Stimulated activated CD4-positive, alpha-beta T cell treated with anti-CD3 and anti-CD28 coated beads, Interleukin-2, amount 100 ng/mL, for 4 hours (primary cell): ENCODE measurements at places on chromosomes 12 and 14.

- DNase-seq, result no peak
Observed at GRCh38 chr14:105283028-105283427, 17.8 kb downstream of the BRF1 start.

GRCh38 chr12:56129942-56130495 lies 2.0 kb downstream of the ESYT1 start:
- DNase-seq, result no peak

DNA sequence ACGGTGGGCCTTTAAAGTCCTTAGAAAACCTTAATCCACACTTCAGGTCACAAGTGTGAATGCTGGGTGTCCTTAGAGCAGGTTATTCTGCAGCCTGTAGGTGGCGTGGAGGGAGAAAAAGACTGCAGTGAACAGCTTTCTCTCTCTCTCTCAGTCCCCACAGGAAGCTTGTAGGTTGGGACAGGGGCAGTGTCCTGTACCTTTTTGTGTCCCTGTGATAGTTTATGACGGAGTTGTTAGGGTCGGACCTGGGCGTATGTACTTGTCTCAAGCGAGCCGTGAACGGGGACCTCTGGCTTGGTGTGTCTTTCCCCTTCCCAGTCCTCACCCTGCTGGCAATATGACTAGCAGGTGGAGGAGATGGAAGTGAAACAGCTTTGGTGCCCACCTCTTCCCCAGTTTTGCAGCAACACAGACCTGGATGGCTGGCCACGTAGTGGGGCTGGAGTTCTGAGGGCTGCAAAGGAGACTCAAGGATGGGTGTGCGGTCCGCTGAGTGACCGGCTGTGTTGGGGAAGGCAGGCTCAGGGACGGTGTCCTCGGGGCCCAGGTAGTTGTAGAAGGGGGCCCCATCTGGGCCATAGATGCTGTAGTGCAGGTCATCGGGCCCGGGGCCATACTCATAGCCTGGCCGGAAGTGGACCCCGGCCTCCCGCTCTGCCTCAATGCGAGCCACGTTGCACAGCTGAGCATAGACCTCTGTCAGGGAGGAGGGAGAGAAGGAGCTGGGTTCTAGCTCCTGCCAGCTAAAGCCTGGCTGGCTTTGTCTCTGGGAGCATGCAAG lies 8.9 kb downstream of the ISCA2 start:
- no peak for DNase-seq

DNA sequence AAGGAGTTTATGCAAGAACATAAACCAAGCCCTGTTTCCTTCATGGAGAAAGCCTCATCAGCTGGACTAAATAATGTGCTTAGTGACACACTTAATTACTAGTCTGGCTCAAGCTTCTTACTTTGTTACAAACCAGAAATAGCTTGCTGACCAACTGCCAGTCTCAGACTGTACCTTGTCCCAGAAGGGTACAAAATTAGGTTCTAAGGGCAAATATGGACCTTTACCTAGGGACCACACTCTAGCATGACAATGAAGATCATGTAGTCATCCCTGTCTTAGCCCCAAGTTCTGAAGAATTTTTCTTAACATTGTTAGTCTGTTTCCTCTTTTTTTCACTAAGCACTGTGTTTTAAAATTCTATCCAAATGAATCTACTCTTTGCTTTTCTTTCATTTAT lies 2.2 kb downstream of the AMN1 start:
- DNase-seq, result no peak
